ENCODE measurements at places on chromosomes 2 and 18.
A peak's percentile ranks its signal among the peaks of the same experiment; 100 is the strongest.

DNA sequence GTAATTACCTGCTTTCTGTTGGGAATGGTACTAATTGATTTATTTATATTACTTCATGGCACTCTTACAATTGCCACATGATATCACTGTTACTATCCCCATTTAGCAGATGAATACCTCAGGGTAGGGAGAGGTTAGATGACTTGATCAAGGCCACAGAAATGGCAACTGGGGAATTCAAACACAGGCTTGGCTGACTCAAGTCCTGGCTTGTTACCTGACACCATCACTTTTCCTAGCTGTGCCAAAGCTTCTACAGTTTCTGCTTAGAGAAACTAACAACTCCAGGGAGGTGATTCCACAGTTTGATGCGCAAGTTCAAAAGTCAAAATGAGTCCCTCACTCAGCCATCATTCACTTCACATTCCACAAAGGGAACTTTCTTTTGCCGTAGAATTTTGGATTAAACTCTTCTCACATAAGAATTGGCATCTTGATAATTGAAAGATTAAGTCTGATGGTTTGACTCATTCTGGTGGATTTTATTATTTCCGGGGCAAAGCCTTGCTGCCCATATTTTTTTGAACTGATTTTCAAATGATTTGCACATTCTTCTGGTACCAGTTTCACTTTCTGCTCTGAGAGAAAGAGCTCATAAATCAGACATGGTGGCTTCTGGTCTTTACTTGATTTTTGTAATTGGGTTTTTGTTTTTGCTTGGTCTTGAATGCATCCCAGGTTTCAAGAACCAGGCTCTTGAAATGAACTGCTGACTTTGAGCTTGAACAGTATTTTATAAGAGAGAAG is 656.8 kb downstream of the BCL11A start:
- DNase-seq = no peak

- no peak for DNase-seq
Measured at GRCh38 chr2:163044114-163044513, 205.5 kb upstream of the KCNH7 start.

DNA sequence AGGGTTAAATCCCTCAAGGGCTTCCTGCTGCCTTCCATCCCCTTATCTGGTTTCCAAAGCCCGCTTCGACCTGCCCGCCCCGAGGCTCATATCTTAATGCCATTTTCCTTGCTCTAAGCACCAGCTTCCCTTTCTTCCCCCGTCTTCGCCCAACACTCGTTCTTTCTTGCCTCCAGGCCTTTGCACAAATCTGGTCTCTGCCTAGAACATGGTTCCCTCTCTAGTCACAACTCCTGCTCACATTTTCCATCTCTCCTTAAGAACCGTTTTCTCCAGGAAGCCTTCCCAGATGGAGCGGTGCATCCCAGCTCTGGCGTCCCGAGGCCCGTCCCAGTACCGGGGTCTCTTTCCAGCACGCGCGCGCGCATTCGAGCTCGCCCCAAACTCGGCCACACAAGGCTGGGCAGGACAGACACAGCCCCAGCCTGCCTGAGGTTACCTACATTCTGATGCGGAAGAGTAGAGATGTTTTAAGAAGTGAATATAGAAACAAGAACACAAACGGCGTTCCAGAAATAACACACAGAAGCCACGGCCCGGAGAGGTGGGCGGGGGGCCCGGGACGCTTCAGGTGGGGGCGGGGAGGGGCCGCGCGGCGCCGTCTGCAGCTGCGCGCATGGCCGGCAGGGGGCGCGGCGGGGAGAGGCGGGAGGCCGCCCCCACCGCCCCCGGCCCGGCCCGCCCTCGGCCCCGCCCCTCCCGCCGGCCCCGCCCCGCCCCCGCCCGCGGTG is at the start of gene DGKD:
DGKD (plus strand) TSS at position 726 of the 731 bp plus-strand sequence. CDS start 25 bp downstream, outside the sequence.
- DNase-seq = peak; percentile 79

- peak; percentile 89 for DNase-seq
Measured at GRCh38 chr2:127086990-127087790, 19.8 kb downstream of the BIN1 start.

- no peak for DNase-seq
Measured at GRCh38 chr2:15654727-15655073, 63.0 kb downstream of the DDX1 start.

DNA sequence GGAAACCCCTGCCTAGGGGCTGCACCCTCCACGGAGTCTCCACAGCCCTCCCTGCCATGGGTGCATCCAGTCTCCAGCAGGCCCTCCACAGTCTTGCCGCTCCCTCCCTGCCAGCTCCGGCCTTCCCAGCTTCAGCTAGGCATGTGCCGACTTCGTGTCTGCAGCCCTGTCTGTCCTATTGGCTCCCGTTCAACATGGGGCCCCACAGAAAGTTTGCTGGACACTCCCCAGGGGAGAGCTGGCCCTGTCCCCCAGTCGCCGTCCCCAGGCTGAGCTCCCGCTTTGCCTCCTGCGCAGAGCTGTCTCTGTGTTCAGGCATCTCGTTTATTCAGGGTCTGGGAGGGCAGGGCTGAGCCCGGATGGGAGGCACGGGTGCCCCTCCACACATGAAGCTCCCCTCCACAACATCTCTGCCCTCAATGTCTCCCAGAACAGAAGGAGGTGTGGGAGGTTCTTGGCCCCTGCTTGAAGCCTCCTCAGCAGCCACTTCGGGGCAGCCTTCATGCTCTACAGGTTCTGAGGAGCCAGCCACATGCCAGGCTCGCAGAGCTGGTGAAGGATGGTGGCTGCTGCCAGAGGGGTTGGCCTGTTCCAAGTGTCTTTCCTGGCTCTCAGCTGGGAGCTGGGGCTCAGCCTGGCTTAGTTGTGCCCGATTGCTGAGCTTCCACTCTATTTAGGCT is 120.1 kb upstream of the PXDN start:
- DNase-seq = no peak

DNA sequence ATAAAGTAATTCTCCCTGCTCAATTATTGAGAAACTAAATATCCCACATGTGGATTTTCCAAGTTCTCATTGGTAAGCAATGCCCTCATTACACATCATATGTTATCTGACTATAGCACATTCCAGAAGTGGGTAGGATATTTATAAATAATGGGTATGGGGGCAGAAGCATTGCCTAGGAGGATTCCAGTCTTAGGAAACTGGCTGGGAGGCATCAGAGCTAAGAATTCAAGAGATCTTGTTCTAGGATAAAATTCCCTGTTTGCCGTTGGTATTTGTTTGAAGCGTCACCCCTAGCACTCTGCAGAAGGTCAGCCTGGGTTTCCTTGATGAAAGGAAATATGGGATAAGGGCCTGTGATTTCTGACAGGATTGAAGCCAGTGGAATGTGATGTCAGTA is 20.1 kb downstream of the SIX2 start:
- no peak for DNase-seq

DNA sequence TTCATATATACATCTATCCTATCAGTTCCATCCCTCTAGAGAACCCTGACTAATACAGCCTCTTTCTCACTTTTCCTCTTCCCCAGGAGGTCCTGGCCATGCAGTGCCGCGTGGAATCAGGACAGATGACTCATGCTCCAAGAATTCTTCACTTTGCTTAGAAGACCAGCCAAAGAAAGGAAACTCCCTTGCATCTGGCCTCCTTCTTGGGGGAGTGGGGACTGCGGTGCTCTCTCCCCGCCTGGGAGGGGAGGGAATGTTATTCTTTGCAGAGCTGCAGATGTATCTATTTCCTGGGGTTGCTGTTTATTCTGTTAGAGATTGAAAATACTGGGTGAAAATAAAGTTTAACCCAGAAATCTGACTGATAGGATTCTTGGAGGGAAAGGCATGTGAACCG is 111.5 kb upstream of the SH3BP4 start:
- no peak for DNase-seq

Measured in Right ventricle myocardium superior (tissue), 1 donor.